Activated CD4-positive, alpha-beta T cell treated with anti-CD3 and anti-CD28 coated beads, Interleukin-2, amount 10 ng/mL, durations not matched to agents 24 days and 14 days (primary cell): ENCODE measurements at places on chromosomes 1 and 21. TPM values are rescaled to one million over a fixed set of nuclear protein-coding genes. Genes with fewer than 3 reads are reported as not detected.

Gene PRELP
- not detected in 2 replicates for total RNA-seq

GRCh38 chr1:3042481-3042880 is 21.2 kb downstream of the ACTRT2 start:
- no peak for DNase-seq

- no peak for DNase-seq
Observed at GRCh38 chr1:2375923-2376260, 15.5 kb downstream of the MORN1 start.

- peak; percentile 91 for DNase-seq
Observed at GRCh38 chr1:39653546-39654031, 14.1 kb upstream of the HEYL start.

- DNase-seq = no peak
Observed at GRCh38 chr1:243792891-243793290, 57.2 kb downstream of the AKT3 start.

- peak; percentile 94 for DNase-seq
Observed at GRCh38 chr1:101357444-101357986, 120.7 kb downstream of the S1PR1 start.

GRCh38 chr1:161139766-161140165 is 7.3 kb upstream of the DEDD start:
- peak; percentile 84 for DNase-seq

GRCh38 chr1:2275796-2276536 is 47.8 kb downstream of the SKI start:
- no peak for DNase-seq

DNA sequence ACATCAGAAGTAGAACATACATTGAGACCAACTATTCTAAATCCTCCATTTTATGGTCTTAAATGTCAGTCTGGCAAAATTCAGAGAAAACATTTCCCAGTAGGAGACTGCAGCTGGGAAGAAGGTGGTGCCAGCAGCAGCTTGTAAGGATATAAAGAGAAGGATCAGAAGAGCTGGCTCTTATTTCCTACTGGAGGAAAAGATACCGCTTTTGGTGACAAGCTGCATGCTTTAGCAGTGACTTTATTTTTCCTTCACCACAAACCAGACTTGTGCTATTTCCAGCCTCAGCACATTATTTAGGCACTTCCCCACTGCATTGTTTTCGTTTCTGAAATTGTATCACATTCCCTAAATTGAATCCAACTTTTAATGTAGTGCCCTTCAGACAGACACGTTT is 28.4 kb downstream of the RNF11 start:
- no peak for DNase-seq

DNA sequence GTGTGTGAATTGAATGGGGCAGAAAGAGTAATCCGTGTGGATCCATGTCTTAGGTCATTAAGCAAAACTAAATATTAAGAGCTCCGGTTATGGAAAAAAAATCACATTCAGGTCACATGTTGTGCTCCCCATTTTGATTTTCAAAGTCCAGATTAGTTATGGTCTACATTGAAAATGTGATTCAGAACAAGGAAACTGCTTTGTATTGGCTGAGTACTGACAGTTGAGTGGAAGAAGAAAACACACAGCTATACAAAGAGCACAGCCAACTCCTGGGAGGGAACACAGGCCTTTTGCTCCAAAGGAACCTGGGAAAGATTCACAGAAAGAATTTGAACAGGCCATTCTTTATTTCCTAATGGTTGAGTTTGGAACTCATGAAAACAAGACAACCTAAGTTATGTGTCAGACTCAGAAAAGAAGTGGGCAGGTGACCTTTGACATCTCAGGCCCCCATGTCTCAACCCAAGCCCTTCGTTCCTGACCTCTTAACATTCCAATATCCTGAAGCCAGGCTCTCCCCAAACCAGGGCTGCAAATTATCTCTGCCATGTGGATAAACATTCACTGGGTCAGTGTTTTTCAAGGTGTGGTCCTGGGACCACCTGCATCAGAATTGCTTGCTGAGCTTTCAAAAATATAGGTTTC is 159.3 kb upstream of the LMO4 start:
- DNase-seq = no peak

- DNase-seq = no peak
Observed at GRCh38 chr1:1619917-1620361, 4.6 kb downstream of the MIB2 start.

Gene FAM78B
- total RNA-seq = 1.6 and 1.9 TPM in 2 replicates

GRCh38 chr1:33228935-33229487 is 27.3 kb upstream of the ZNF362 start:
- no peak for DNase-seq

Gene APCS
- total RNA-seq = not detected in 2 replicates

GRCh38 chr1:214637722-214638458 is 34.9 kb downstream of the CENPF start:
- DNase-seq = peak; percentile 74

Gene OR2T35
- not detected in 2 replicates for total RNA-seq

GRCh38 chr1:34784751-34785221 is 3.8 kb downstream of the GJB3 start:
- no peak for DNase-seq

Gene ACAP3
- total RNA-seq = 54.1 and 55.7 TPM in 2 replicates

- DNase-seq = peak; percentile 78
Observed at GRCh38 chr21:14453339-14454015, 70.5 kb upstream of the HSPA13 start.

- no peak for DNase-seq
Observed at GRCh38 chr1:166939741-166940375, 35.5 kb downstream of the ILDR2 start.

Gene DIO1
- not detected in 2 replicates for total RNA-seq

- no peak for DNase-seq
Observed at GRCh38 chr1:167425482-167425881, 92.8 kb downstream of the CD247 start.

DNA sequence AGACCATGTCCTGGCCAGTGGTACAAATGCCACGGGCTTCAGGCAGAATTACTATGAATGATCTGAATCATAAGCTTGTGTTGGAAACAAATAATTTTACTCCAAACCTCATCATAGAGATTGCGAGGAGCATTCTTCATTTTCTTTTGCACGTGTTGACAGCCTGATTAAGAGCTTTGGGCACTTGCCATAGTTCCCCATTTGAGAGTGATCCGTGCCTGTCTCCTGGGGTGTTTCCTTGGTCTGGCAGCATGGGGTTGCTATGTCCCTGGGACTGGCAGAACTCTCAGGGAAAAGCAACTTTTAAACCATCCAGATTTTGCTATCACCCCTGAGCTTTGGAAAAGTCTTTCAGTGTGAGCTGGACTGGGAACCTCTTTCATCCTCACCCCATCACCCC is 54.3 kb upstream of the KCNJ6 start:
- no peak for DNase-seq

DNA sequence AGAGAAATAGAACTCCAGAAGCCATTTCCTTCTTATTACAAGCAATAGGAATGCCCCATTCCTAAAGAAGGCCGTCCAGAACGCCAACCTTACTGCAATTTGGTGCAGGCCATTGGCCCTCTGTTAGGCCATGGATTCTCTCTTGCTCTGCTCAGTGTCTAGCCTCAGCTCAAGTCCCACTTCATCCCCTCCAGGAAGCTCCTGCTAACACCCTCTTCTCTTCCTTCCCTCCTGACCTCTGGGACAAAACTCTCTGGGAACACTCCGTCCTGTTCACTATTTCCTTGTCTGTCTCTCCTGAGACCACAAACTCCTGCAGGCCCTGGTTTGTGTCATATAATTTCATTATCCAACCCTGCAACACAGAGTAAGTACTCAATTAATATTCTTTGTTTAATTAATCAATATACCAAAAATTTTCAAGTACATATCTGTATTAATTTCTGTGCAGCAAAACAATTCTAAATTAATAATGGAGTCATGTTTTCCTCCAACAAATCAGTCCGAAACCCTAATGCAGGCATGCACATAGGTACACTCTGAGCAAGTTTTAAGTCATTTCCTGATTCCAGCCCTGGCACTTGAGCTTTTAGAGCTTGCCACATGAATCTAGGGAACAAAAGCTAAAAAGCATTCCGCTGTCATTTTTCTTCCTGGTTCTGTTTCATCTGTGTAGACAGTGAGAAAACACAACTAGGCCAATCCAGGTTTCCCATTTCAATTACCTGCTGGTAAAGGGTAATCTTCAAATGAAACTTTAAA is 245.3 kb downstream of the SETD4 start:
- DNase-seq = no peak

Gene RIPPLY3
- 0.26 TPM in 1 of 2 replicates, not detected in the other for total RNA-seq

Gene OR2M3
- not detected in 2 replicates for total RNA-seq
